RPMI7951 (cell line): ENCODE measurements at places on chromosomes 7 and 10.

GRCh38 chr7:44157116-44158080 lies 16.3 kb upstream of the MYL7 start:
- DNase-seq = no peak

- peak; percentile 38 for DNase-seq
These were observed 193.8 kb upstream of the CCDC6 start for GRCh38 chr10:60099998-60100747.

- peak; percentile 3 for DNase-seq
These were observed 44.2 kb downstream of the RAB11FIP2 start for GRCh38 chr10:118002581-118002980.

- DNase-seq = no peak
These were observed 160.9 kb upstream of the SEMA3C start for GRCh38 chr7:81079746-81080145.

- DNase-seq = no peak
These were observed 8.7 kb downstream of the CNNM2 start for GRCh38 chr10:102926842-102927241.

- DNase-seq = peak; percentile 83
These were observed 25.1 kb downstream of the MINDY4 start for GRCh38 chr7:30796105-30796869.

- no peak for DNase-seq
These were observed 1567.3 kb upstream of the LRRTM3 start for GRCh38 chr10:65358565-65358964.

DNA sequence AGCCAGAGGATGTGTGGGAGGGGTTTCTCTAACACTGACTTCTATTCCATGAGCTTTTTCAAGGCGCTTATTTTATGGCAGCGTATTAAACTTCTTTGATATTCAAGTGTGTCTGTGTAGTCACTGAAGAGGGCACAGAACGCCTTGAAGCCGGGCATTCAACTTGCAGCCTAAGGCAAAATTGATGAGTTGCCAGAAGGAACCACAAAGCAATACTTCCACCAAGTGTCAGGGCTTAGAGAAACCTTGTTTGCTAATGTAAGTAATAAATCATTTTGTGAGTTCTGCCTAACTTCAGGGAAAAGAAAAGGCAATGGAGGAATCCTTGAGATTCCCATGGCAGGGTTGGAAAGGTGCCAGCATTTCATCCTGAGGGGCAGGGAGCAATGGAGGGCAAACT lies 163.8 kb downstream of the LCOR start:
- peak; percentile 69 for DNase-seq

DNA sequence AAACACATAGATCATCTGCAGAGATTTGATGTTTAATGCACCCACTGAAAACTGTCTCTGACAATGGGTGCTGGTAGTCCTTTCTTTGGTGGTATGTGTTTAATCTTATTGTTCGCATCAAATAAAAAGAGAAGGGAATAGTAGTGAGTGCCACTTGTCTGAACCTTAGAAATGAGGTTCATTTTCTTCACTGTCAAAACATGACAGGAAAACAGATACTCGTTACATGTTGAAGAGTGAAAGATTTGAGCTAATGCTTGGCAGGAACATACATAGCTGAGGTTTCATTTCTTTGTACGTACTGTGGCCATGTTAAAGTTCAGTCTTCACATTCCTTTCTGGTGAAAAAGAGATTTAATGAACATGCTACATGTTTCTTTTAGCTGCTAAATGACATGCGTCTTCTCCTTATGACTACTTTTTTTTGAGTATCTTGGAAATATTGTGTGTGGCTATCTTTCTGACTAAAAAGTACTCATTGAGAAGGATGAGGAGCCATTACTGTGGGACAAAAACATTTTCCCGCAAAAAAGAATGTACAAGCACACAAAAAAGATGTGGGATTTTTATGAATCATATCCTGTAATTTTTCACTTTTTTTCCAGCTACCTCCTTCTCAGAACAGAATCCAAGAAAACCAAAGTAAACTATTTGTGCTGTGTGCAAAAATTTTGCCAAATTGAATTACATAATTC lies 108.0 kb downstream of the TWIST1 start:
- DNase-seq = peak; percentile 42

- no peak for DNase-seq
These were observed 13.5 kb downstream of the FOXL3 start for GRCh38 chr7:303425-303824.

- no peak for DNase-seq
These were observed 274.5 kb downstream of the INHBA start for GRCh38 chr7:41428381-41428780.

GRCh38 chr10:12639996-12640944 lies 290.9 kb downstream of the CAMK1D start:
- no peak for DNase-seq

GRCh38 chr7:157692460-157693011 lies 355.7 kb downstream of the DNAJB6 start:
- DNase-seq = no peak

DNA sequence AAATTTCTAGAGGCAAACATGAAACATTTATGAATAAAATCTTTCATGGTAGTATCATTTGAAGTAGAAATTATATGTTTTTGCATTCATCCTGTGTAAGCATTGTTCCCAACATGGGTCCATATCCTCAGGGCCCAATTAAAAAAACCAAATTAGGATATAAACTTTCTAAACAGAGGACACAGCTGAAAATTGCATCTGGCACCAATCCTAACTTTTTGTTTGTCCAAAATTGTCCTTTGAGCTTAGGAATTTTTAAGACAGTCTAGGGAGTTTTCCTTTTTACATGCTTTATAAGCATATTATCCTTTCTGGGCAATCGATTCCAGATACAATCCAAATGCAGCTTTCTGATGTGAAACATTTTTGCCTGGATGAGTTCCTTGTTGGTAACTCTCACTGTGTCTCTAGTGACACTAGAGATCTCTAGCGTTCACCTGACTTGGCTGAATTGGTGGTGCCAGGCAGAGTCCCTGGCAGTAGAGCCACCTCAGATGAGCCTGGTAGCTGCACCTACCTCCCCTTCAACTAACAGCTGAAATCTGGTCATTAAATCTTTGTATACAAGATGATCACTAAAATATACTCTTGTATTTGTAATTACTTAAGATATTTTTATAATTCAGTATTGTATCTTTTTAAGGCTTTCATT lies 137.6 kb upstream of the SAMD8 start:
- no peak for DNase-seq

DNA sequence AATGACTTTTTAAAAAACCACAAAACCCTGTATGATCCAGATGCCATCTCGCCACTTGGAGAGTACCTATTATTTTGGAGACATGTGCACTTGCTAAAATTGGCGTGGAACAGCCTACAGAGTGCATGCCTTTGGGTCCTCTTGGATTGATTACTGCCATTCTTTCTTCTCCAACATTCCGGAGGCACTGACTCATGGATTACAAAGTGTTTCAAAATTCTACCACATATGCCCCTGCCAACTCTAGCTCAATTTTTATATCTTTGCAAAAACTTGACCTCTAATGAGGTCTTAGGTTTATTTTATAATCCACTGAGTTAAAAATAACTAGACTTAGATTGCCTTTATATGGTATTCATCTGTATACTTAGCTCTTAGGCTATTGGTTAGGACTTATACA lies 55.8 kb upstream of the KIF5B start:
- peak; percentile 86 for DNase-seq

DNA sequence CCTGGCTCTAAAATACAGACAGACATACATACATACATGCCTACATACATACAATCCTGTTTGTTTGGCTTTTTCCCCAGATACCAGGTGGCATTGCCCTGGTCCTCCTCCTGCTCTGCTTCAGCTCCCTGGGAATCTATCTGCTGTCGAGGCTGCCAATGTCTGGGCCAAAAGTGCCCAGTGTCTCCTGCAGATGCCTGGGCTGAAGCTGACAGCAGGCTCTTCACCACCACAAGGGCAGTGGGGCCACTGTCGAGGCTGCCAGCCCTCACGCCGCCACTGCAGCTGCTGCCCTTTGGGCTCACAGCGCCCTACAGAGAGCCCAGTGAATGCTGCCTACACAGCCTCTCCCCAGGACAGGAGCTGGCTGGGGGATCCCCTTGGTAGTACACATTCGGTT lies 18.0 kb upstream of the STN1 start:
- no peak for DNase-seq

GRCh38 chr10:123165445-123166072 lies 11.4 kb downstream of the BUB3 start:
- DNase-seq = no peak

- peak; percentile 33 for DNase-seq
These were observed 1059.4 kb downstream of the NRG3 start for GRCh38 chr10:82934429-82934828.

GRCh38 chr7:45130910-45131309 lies 19.4 kb upstream of the TBRG4 start:
- no peak for DNase-seq

DNA sequence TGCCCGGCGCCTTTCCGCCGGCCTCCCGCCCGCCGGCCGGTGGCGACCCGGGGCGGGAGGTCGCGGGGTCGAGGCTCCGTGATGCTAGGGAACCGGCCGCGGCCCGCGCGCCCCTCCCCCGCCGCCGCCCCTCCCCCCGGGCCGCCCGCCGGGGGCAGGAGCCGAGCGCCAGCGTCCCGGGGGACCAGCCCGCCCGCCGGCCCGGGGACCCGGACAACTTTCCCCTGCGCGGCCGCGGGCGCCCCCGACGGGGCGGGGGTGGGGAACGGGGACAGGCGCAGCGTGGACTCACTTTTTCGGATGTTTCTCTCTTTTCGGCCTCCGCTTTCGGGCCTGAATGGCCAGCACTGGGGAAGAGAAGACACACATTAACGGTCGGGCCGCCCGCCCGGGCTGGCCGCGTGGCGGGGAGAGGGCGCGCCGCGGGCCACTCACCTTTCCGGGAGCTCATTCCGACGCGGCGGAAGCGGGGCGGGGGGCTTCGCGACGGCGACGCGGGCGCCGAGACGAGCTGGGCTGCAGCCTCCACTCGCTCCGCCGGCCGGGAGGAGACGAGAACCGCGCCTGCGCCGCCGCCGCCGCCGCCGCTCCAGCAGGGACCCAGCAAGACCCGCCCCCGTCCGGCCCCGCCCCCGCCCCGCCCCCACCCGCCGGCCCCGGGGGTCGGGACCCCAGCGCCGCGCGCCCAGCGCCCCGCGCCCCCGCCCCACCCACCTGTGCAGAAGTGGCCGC lies at the start of gene SRPK2:
Gene SRPK2, minus strand, starts transcription at position 566 of the 732 bp plus-strand sequence.
- DNase-seq = peak; percentile 69

DNA sequence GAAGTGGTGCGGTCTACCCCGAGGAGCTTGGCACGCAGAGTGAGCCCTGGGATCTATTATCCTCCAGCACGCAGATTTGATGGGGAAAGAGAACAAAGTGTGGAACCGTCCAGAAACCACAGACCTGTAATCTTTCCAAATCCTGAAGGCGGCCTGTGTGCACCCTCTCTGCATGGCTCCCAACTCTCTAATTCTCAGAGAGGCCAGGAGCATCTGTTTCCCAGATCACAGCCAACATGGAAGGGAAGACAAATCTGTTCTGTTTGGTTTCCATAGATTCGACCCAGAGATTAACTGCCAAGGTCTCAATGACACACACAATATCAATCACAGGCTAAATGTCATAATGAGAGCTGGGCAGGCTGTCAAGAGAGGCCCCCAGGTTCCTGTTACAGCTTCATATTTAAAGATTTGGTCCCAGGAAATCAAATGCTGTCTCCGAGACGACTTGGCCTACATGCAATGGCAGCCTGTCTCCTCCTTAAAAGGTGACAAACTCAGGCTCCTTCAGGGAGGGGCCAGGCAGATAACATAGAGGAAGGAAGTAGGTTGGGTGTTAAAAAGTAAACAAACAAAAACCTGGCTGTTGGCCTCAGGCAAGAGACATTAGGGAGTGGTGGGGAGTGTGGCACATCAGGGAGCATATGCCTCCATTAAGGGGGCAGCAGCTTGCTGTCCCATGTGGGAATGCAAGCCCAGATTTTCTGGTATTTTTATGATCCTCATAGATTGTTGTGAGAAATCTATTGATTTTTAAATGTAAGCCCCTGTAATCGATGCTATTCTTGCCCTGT lies 48.8 kb upstream of the SAMD8 start:
- peak; percentile 6 for DNase-seq

DNA sequence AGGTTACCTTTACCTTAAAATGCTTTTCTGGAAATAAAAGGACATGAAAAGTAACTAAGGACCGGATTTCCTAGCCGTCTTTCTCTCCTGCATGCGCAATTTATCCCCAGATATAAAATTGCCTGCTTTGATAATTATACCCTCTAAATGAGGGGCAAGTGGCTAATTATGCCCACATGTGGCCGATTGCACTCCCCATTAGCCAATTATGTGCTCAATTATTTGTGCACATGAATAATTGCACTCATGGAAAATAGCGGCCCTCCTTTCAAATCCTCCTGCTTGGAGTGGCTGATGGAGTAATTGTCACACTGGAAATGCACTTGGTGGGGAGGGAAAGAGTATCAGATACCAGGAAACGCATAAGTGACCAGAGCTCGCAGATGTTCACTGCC lies 66.4 kb upstream of the ATRNL1 start:
- no peak for DNase-seq

- DNase-seq = no peak
These were observed 41.9 kb downstream of the DGKI start for GRCh38 chr7:137804836-137805235.

GRCh38 chr10:3484306-3485056 lies 300.5 kb downstream of the KLF6 start:
- peak; percentile 75 for DNase-seq

DNA sequence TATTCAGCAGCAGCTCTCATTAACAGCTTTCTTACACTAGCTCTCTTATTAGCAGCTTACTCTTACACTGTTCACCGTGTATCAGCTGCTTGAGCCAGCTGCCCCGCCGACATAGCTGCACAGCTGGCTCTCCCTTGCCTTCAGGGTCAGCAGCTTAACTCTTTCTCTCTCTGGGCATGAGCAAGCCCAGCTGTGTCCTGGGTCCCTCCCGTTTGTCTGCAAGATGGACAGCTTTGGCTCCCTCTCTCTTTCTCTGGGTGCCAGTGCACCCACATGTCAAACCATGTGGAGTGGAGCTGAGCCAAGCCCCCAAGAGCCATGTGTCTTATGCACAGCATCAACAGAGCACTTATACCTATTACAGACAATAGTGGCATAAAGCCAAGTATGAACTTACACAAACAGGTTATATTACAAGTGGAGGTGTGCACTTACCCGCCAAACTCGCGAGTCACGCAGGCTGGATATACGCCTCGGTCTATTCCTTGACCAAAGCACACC lies 35.7 kb upstream of the MTPAP start:
- peak; percentile 60 for DNase-seq

DNA sequence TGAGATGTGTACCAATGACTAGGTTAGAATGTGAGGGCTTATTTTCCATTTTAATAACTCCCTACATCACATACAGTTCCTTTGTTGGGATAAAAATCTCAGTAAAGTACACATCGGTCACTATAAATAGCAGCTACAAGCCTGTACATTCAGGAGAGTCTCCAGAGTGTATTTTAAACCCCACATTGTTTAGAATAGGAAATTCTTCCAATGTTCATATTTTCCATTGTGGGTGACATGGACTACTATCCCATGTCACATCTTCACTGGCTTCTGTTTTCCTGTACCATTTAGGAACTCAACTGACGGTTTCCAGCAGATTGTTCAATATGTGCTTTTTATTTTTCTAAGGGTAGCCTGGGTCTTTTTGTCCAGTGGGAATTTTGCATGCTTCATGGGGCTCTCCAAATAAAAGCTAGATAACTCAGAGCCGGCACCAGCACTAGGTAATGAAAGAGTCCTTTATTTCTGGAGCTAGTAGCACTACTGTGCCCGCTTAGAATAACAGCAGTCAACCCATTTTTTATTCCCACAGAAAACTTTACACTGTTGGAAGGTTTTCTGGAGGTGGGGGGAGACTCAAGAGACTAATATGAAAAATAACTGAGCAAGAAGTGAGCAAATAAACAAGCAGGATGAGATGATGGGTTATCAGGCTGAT lies 100.5 kb downstream of the CALD1 start:
- peak; percentile 26 for DNase-seq
